ENCODE measurements at places on chromosomes 12 and 14.

DNA sequence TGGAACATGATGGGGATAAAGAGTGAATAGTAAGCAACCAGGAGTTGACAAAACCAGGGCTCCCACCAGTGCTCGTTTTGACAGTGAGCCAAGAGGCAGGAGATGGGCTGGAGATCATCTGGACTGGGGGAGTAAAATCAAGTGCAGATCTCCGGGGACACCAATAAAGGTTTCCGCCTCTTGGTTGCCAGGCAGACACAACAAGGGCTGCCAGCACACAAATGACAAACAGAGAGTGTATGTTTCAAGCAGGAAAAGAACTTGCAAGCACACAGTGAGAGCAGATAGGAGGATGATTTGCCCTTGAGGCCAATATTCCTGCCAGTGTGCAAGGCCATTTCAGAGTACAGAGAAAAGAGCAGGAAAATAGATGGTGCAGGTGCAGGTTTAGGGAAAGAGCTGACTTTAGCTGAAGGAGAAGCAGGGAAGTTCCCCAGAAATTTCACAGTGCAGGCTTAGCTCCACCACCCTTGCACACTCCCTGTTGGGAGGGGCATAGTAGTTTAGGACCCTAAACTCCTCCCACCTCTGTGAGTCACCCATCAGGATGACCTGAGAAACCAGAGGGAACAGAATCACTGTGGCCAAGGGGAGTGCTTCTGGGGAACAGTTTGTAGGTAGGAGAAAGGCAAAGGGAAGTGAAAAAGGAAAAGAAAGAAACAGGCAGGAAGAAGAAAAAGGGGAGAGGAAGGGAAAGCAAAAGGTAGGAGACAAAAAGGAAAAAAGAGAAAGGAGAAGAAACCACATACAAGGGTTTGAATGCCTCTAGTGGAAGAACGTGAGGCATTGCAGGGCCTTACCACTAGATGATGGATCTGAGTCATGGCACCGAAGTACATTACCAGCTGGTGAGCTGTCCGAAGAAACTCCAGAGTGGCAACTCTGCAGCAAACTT is 404.4 kb downstream of the SLC6A15 start:
- H3K27me3 ChIP-seq, result no peaks in the 10 kb centered on the region
- DNase-seq, result peak; percentile 75
- H3K4me1 ChIP-seq, result peaks cover 2% of the 10 kb centered on the region
- no peak overlapping the region for H3K27ac ChIP-seq
- no peak overlapping the region for H3K4me3 ChIP-seq

GRCh38 chr12:4046495-4046840 is 173.3 kb upstream of the PARP11 start:
- DNase-seq, result no peak
- no peak overlapping the region for H3K4me3 ChIP-seq
- H3K27me3 ChIP-seq, result peaks cover 14% of the 10 kb centered on the region
- H3K27ac ChIP-seq, result no peak overlapping the region

DNA sequence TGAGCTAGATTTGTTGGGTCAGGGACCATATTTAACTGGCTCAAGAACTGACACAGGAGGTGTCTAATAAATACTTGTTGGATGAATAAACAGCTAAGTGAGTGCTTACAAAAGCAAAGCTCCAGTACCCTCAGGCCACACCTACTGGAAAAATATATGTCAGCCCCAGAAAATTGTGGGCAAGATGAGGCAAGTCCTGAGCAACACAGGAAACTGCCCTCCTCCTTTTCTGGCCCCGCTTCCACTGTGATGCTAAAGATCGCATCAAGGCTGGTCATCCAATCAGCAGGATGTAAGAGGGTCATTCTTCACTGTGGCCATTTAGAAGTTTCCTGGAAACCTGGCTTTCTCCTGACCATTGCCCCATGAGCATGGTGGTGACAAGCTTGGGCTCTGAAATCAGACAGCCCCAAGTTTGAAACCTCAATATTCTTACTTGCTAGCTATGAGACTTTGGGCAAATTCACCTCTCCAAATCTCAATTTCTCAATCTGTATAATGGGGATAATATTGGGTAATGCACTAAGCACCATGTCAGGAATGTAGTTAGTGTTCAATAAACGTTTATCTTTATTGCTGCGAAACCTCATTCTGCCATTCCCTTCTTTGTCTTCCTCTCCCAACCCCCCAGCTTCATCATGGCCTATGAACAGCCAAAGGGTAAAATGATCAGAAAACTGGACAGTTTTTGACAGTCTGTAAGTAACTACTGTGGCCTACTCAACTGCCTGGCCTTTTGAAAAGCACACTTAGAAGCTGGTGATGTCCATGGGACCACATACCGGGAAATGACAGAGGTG is 139.3 kb upstream of the PZP start:
- H3K36me3 ChIP-seq, result no peaks in the 10 kb centered on the region
- H3K4me3 ChIP-seq, result no peak overlapping the region
- H3K27me3 ChIP-seq, result peaks cover 15% of the 10 kb centered on the region
- no peaks in the 10 kb centered on the region for H3K4me1 ChIP-seq
- no peak overlapping the region for H3K27ac ChIP-seq
- DNase-seq, result peak; percentile 13

- no peak overlapping the region for H3K27ac ChIP-seq
- H3K36me3 ChIP-seq, result no peaks in the 10 kb centered on the region
- DNase-seq, result no peak
- H3K4me1 ChIP-seq, result no peaks in the 10 kb centered on the region
These were observed 186.5 kb downstream of the CHST11 start for GRCh38 chr12:104643093-104643818.

GRCh38 chr14:52740751-52741150 is 10.8 kb downstream of the STYX start:
- peaks cover 4% of the 10 kb centered on the region for H3K36me3 ChIP-seq
- H3K4me3 ChIP-seq, result no peak overlapping the region
- no peaks in the 10 kb centered on the region for H3K27me3 ChIP-seq
- H3K4me1 ChIP-seq, result peaks cover 6% of the 10 kb centered on the region
- H3K27ac ChIP-seq, result no peak overlapping the region

GRCh38 chr12:4303750-4304149 is 17.3 kb upstream of the TIGAR start:
- peaks cover 14% of the 10 kb centered on the region for H3K27me3 ChIP-seq
- H3K4me1 ChIP-seq, result no peaks in the 10 kb centered on the region
- no peak for DNase-seq
- H3K4me3 ChIP-seq, result no peak overlapping the region
- H3K36me3 ChIP-seq, result no peaks in the 10 kb centered on the region

DNA sequence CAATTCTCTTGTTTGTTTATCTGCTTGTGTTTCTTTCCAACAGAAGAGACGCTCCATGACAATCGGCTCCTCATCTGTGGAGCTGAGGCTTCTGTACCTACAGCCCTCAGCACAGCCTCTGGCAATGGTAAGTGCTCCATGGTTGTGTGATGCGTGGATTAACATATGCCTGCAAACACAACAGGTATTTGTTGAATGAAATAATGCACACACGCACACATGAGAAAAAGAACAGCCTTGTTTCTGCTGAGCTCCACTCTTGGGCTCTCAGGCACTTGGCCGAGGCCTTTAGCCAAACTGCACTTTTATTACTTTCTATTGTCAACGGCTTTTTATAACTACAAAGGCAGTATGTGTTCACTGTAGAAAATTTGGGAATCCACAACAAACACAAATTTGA is 120.4 kb upstream of the TMCC3 start:
- no peak overlapping the region for H3K4me3 ChIP-seq
- no peaks in the 10 kb centered on the region for H3K36me3 ChIP-seq

- peaks cover 2% of the 10 kb centered on the region for H3K4me1 ChIP-seq
- peaks cover 21% of the 10 kb centered on the region for H3K27me3 ChIP-seq
- no peak overlapping the region for H3K4me3 ChIP-seq
- no peak for DNase-seq
These were observed 14.8 kb downstream of the PPP2R5C start for GRCh38 chr14:101776344-101776743.

DNA sequence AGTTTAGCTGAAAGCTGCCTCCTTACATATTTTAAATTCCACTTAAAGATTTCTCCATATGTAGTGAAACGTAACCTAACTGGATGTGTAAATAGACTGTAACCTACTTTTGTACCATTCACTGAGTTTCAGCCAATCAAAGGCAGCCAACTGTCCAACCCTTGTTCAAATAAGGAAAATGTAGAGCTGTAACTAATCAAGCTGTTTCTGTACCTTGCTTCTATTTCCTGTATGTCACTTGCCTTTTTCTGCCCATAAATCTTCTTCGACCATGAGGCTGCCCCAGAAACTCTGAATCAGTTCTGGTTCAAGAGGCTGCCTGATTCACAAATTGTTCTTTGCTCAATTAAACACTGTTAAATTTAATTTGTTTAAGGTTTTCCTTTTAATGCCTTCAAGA is 6.3 kb downstream of the SLC7A8 start:
- no peak overlapping the region for H3K27ac ChIP-seq
- no peak overlapping the region for H3K4me3 ChIP-seq
- DNase-seq, result no peak
- H3K4me1 ChIP-seq, result no peaks in the 10 kb centered on the region
- peaks cover 27% of the 10 kb centered on the region for H3K27me3 ChIP-seq
- H3K36me3 ChIP-seq, result no peaks in the 10 kb centered on the region

GRCh38 chr14:59251811-59252771 is 63.6 kb downstream of the DAAM1 start:
- DNase-seq, result peak; percentile 44
- H3K4me3 ChIP-seq, result no peak overlapping the region
- H3K27ac ChIP-seq, result no peak overlapping the region

- no peak overlapping the region for H3K4me3 ChIP-seq
- no peak for DNase-seq
- H3K27me3 ChIP-seq, result no peaks in the 10 kb centered on the region
- no peaks in the 10 kb centered on the region for H3K4me1 ChIP-seq
- no peak overlapping the region for H3K27ac ChIP-seq
These were observed 241.6 kb downstream of the LRIG3 start for GRCh38 chr12:58678753-58679152.

DNA sequence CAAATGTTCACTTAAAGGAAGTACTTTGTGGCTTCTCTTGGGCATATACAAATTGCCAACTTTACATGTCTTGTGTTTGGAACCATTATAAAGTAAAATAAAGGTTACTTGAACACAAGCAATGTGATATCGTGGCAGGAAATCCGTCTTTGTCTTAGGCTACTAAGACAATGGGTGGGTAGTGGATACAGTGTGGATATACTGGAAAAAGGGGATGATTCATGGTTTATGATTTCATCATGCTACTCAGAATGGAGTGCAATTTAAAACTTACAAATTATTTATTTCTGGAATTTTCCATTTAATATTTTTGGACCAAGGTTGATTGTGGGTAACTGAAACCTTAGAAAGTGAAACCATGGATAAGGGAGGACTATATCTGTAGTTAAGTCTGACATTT is 48.4 kb downstream of the MYRFL start:
- no peak overlapping the region for H3K27ac ChIP-seq
- no peaks in the 10 kb centered on the region for H3K36me3 ChIP-seq
- no peak for DNase-seq
- H3K27me3 ChIP-seq, result peaks cover 4% of the 10 kb centered on the region
- H3K4me1 ChIP-seq, result no peaks in the 10 kb centered on the region
- H3K4me3 ChIP-seq, result no peak overlapping the region

DNA sequence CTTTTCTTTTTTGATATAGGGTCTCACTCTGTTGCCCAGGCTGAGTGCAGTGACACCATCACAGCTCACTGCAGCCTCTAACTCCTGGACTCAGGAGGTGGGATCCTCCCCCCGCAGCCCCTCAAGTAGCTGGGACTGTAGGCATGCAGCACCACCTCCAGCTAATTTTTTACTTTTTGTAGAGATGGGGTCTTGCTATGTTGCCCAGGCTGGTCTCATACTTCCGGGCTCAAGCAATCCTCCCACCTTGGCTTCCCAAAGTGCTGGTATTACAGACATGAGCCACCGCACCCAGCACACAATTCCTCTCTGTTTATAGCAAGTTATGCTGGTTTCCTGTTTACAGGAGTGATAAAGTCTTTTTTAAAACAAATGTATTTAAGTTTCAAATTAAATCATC is 39.5 kb upstream of the HIF1A start:
- no peaks in the 10 kb centered on the region for H3K36me3 ChIP-seq
- H3K4me3 ChIP-seq, result no peak overlapping the region
- no peak overlapping the region for H3K27ac ChIP-seq

DNA sequence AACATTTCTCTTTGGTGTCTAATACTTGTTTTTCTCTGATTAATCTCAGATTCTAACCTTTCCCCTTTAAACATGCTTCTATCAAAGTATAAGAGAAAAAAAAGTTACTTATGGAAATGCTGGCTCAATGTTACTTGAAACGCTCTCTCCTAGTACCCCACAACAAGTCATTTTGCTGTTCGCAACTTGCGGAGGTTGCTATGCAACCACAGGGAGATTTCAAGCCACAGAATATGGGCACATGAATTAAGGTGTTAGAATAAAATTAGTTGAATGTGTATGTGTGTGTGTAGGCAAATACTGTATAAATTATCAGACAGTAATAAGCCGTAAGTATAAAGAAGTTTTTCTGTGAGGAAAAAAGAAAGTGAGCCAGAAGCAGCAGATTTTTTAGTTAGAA is 80.6 kb downstream of the CCDC59 start:
- no peaks in the 10 kb centered on the region for H3K27me3 ChIP-seq
- H3K4me3 ChIP-seq, result no peak overlapping the region
- no peak overlapping the region for H3K27ac ChIP-seq
- DNase-seq, result no peak
- no peaks in the 10 kb centered on the region for H3K4me1 ChIP-seq

GRCh38 chr14:95496690-95497259 is 19.7 kb downstream of the SYNE3 start:
- no peaks in the 10 kb centered on the region for H3K27me3 ChIP-seq
- peak; percentile 67 for DNase-seq
- peak overlapping the region; percentile 34 for H3K27ac ChIP-seq
- H3K36me3 ChIP-seq, result no peaks in the 10 kb centered on the region
- H3K4me1 ChIP-seq, result peaks cover 30% of the 10 kb centered on the region

- DNase-seq, result peak; percentile 10
- no peaks in the 10 kb centered on the region for H3K27me3 ChIP-seq
- H3K4me1 ChIP-seq, result peaks cover 2% of the 10 kb centered on the region
- H3K36me3 ChIP-seq, result no peaks in the 10 kb centered on the region
These were observed 83.5 kb downstream of the CAND1 start for GRCh38 chr12:67352682-67353081.

DNA sequence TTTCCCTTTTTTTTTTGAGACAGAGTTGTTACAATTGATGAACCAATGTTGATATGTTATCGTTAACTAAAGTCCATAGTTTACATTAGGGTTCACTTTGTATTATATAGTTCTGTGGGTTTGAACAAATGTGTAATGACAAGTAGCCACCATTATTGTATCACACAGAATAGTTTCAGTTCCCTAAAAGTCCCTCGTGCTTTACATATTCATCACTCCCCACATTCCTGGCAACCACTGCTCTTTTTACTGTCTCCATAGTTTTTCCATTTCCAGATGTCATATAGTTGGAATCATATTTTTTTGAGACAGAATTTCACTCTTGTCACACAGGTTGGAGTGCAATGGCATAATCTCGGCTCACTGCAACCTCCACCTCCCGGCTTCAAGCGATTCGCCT is 12.5 kb downstream of the HSD17B6 start:
- H3K4me1 ChIP-seq, result no peaks in the 10 kb centered on the region

DNA sequence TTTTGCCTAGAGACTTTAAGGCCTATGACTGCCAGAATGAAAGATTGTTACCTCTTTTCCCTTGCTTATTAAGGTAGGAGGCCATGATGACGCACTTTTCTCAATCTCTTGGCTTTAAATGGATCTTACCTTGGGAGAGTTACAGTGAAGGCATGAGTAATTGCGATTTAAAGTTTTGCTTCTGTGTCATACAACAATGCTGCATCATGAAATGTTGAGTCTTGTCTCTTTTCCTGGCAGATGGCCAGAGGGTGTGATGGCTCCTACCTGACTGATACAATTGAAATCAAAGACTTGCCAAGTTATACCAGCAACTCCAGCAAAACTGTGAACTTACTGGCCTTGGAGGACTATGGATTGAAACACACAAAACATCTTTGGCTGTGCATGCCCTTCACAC is 17.2 kb upstream of the LRRK2 start:
- H3K4me1 ChIP-seq, result no peaks in the 10 kb centered on the region
- no peaks in the 10 kb centered on the region for H3K36me3 ChIP-seq
- H3K4me3 ChIP-seq, result no peak overlapping the region
- no peaks in the 10 kb centered on the region for H3K27me3 ChIP-seq

Measured in IMR-90 (cell line).